Mesendoderm (in vitro differentiated cells): ENCODE measurements at places on chromosomes 16 and 17.

DNA sequence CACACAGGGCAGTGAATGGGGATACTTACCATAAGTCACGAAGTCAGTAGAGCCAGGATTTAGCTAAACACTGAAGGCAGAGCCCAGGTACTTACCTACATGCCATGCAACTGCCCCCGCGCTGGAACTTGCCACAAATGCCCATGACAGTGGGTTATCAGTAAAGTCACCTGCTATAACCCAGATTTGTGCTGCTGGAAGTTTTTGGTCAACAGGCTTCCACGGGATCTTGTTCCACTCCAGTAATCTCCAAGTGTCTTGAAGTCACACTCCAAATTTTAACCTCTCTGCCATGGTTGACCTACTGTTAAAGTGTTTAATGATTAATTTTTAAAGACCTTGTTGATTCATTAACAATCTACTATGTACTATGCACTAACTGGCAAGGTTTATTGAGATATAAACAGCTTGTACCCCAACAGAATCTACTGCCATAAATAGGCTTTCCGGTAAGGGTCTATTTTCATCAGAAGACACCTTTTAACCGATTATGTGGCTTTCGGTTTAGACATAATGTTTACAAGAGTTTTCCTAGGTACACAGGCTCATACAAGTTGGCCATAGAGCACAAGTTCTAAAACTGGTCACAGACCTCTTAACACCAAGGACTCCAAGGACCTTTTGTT, 6.3 kb upstream of the SLC5A11 start:
- DNase-seq, result no peak

- DNase-seq, result peak; percentile 86
Measured at GRCh38 chr16:30053376-30054015, 12.1 kb upstream of the ALDOA start.

DNA sequence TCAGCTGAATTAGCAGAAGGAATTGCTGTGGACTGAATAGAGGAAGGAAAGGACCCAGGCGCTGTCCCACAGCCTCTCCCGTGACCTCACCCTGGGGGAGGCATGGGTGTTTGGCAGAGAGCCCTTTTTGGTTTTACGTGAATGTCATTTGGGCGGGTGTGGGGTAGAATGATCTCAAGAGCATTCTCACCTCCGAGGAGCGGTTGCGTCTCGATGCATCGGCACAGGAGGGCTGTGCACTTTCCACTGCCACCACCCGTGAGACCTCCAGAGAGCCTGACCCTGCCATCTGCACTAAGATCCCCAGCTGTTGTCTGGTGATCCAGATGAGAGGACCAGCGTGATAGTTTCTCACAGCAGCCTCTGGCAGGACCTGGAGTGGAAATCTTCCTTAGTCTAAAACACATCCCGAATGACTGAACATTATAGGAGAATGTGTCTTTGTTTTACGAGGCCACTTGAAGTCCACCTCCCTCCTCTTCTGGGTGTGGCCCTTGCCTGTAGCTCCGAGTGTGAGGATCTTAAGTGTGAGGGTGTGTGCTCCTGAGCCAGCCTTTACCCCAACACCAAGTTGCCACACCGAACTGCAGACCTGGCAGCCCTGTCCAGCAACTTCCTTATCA, 29.3 kb downstream of the FOXK2 start:
- DNase-seq, result no peak

- no peak for DNase-seq
Measured at GRCh38 chr17:42586514-42587230, 9.1 kb upstream of the PSMC3IP start.

- no peak for DNase-seq
Measured at GRCh38 chr17:71023249-71024030, 854.1 kb downstream of the KCNJ2 start.

GRCh38 chr17:6456914-6457687, 12.8 kb downstream of the PIMREG start:
- DNase-seq, result peak; percentile 41

- no peak for DNase-seq
Measured at GRCh38 chr17:977166-977565, 2.4 kb downstream of the NXN start.

DNA sequence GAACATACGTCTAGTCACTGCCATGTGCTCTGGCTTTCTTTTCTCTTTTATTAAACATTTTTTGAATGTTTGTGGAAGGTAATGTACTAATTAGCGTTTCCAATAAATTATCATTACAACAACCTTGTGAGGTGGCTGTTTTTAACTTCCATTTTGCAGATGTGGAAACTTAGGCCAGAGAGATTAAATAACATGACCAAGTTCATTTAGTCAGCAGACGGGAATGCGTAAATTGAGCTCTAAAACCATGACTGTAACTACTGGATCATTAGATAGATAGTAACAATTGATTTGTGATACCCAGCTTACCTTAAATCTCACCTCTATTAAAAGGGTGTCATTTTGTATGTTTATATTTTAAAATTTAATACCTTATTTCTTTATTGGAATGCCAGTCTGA, 49.4 kb downstream of the RABEP1 start:
- DNase-seq, result no peak

- peak; percentile 51 for DNase-seq
Measured at GRCh38 chr16:26149364-26150190, 457.8 kb downstream of the HS3ST4 start.

DNA sequence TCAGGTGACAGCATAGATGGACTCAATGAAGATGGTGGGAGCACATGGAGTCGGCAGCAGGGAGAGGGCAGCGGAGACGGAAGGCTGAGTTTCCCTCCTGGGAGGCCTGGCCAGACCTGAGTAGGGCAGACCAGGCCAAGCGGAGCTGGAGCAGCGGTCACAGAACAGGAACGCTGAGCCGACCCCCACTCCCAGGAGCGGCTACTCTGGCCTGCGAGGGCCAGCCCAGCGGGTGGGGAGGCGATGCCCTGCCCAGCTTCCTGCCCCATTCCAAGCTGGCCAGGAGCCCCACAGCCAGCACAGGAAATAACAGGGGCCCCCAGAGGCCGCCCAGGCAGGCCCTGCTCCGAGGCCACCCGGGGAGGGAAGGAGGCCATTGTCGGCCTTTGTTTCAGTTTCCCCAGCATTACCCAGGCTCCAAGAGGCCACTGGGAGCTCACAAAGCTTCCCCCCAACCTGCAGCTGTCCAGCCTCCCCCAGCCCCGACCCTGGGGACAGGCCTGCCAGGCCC, 79.8 kb downstream of the ZNF423 start:
- peak; percentile 75 for DNase-seq

DNA sequence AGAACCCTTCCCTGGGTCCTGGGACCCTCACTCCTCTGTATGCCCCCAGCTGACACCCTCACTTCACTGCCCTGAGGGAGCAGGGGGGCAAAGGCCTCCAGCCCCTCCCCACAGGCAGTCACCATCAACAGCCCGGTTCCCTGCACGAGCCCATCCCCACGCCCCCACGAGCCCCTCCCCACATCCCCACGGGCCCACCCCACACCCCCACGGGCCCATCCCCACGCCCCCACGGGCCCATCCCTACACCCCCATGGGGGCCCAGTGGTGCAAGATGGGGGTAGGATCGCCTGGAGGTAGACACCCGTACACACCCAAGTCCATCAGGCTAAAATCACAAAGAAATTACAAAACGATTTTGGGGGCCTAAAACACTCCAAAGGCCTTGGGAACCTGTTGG, 42.3 kb downstream of the LMF1 start:
- no peak for DNase-seq

DNA sequence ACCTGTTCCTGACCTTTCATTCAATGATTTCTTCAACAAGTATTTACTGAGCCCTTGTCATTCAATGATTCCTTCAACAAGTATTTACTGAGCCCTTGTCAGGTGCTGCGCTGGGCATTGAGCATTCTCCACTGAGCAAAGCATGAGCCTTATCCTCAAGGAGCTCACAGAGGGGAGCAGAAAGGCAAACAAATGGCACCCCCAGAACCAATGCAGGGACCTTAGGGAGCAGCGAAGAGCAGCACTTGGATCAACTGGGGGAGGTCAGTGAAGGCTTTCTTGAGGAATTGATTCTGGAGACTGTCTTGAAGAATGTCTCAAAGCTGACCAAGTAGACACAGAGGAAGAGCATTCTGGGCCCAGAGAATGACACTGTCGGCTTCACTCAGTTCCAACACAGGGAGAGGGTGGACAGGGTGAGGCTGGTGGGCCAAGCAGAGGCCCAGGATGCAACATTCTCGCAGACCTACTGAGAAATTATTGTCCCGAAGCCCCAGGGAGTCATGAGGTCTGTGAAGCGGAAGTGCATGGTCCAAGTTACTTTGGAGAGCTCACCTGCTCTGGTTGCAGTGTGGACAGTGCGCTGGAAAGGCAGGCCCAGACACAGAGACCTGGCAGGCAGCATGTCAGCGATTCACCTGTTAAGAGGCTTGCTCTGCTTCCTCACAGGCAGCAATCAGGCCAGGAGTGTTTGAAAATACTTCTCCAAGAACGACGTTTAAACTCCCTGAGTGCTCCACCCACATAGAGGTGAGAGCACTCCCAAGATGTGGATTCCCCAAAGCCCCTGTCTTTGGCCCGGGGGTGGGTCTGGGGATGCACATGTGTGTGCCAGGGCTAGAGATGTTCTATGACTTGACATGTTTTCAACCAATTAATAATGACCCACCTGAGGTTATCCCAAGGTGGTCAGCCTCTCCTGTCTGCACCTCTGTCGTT, 3.2 kb upstream of the MPO start:
- DNase-seq, result no peak

DNA sequence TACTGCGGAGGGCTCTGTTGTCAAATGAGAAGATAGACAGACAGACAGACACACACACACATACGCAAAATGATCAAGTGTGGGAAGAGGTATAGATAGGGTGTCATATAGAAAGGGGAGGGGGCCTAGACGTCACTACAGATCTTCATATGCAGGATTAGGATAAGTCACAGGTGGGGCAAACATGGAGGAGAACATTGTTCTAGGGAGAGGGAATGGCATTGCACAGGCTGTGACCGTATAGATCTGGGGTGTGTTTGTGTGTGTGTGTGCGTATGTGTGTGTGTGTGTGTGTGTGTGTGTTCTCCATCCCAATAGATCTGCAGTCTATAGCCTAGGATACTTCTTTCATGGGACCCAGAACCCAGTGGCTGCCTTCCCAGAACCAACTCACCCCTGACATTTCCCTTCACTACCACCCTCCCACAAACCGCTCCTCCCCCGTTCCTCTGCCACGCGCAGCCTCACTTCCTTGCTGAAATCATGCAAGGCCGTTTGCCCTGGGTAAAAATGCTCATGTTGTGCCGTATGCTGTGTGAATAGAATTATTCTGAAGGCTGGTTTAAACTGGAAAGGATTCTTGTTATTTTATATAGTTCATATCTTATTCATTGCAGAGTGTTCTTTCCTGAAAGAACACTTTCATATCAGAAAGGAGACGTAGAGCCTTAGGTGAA, 50.5 kb upstream of the CCL1 start:
- DNase-seq, result no peak
